Peyer's patch (tissue), 4 donors: ENCODE measurements at places on chromosomes 12 and 14. TPM values are rescaled to one million over a fixed set of nuclear protein-coding genes. Genes with fewer than 3 reads are reported as not detected.

Gene PIK3C2G
- total RNA-seq: 27.9 TPM

Gene KRT77
- not detected for total RNA-seq

Gene SLC17A8
- 212 TPM for total RNA-seq

Gene NPFF
- total RNA-seq: not detected

Gene NRXN3
- total RNA-seq: 10.2 TPM

- H3K27me3 ChIP-seq: no peaks in the 10 kb centered on the region
- no peak overlapping the region for H3K4me3 ChIP-seq
- no peaks in the 10 kb centered on the region for H3K4me1 ChIP-seq
- no peak overlapping the region for H3K27ac ChIP-seq
- H3K36me3 ChIP-seq: no peaks in the 10 kb centered on the region
Observed at GRCh38 chr14:72683787-72684186, 210.1 kb downstream of the DPF3 start.

- H3K4me1 ChIP-seq: no peaks in the 10 kb centered on the region
- no peaks in the 10 kb centered on the region for H3K27me3 ChIP-seq
- no peak overlapping the region for H3K27ac ChIP-seq
- DNase-seq: no peak
- H3K4me3 ChIP-seq: no peak overlapping the region
Observed at GRCh38 chr12:66268562-66268961, 33.7 kb upstream of the HELB start.

- H3K4me1 ChIP-seq: no peaks in the 10 kb centered on the region
- no peaks in the 10 kb centered on the region for H3K36me3 ChIP-seq
- DNase-seq: no peak
- no peak overlapping the region for H3K27ac ChIP-seq
Observed at GRCh38 chr14:60575008-60575407, 66.1 kb downstream of the SIX6 start.

DNA sequence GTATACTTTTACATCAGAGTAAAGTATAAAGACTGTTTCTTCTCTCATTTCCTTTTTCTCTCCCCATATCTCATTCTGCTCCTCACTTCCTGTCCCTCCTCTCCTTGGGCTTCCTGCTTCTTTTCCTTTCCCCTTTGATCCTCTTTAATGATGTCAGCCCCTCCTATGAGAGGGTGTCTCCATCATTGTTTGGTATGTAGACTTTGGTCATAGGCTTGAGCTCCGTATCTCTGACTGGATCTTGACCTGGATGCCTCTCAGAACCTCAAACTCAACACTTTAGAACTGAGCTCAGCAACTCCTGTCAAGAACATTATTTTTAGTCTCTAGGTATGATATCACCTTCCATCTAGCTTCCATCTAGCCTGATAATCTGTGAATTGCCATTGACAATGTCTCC is 50.3 kb downstream of the AKAP6 start:
- no peak overlapping the region for H3K4me3 ChIP-seq
- no peaks in the 10 kb centered on the region for H3K4me1 ChIP-seq
- no peaks in the 10 kb centered on the region for H3K36me3 ChIP-seq
- H3K27me3 ChIP-seq: no peaks in the 10 kb centered on the region

DNA sequence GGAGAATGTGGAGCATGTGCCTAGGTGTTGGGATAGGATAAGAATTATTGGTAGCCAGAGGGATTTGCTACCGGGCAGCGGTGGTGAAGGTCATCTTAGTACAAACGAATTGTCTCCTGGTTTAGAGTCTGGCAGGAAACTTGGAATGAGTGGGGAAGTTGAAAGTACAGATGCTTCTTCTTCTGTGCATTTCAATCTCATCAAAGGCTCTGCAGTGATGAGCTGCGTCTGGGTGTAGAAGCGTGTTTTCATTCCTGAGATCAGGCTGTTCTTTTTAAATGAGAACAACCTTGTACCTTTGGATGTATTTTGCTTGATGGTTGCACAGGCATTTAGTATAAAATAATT is 2.1 kb downstream of the WNK1 start:
- DNase-seq: no peak
- H3K27me3 ChIP-seq: no peaks in the 10 kb centered on the region
- H3K4me3 ChIP-seq: peak overlapping the region; percentile 73
- no peaks in the 10 kb centered on the region for H3K36me3 ChIP-seq
- H3K4me1 ChIP-seq: no peaks in the 10 kb centered on the region
- H3K27ac ChIP-seq: peak overlapping the region; percentile 99

- H3K4me3 ChIP-seq: no peak overlapping the region
- DNase-seq: no peak
- no peak overlapping the region for H3K27ac ChIP-seq
- no peaks in the 10 kb centered on the region for H3K36me3 ChIP-seq
- no peaks in the 10 kb centered on the region for H3K27me3 ChIP-seq
Observed at GRCh38 chr12:101485021-101485420, 9.9 kb downstream of the SPIC start.

- H3K27me3 ChIP-seq: no peaks in the 10 kb centered on the region
- DNase-seq: no peak
- H3K4me1 ChIP-seq: no peaks in the 10 kb centered on the region
Observed at GRCh38 chr14:96407935-96408570, 16.1 kb downstream of the AK7 start.

GRCh38 chr12:124715121-124715990 is 147.9 kb upstream of the NCOR2 start:
- H3K27ac ChIP-seq: no peak overlapping the region
- H3K4me3 ChIP-seq: no peak overlapping the region
- no peaks in the 10 kb centered on the region for H3K4me1 ChIP-seq
- DNase-seq: no peak
- H3K36me3 ChIP-seq: no peaks in the 10 kb centered on the region

DNA sequence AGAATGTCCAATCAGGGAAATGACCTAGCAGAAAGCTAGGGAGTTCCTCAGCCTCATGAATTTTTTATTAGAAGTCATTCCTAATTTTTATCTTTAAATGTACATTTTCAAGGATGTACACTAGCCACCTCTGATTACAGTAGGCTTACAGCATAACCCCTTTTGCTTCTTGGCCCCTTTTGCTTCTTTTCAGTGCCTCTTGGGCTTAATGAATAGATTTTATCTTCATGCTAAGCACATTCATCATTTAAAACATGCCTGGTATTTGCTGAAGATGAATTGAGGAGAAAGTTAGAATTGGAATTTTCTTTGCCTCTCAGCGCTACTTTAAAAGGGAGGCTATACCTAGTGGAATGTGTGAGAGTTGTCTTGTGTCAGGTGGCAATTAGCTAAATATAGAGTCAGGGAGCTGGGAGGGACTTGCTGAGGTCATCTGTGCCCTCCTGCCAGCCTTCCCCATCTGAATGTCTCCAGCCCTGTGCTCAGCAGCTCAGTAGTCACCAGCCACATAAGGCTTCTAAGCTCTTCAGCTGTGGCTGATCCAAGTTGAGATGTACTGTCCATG is 132.1 kb downstream of the SAMD4A start:
- H3K27ac ChIP-seq: no peak overlapping the region
- H3K4me3 ChIP-seq: no peak overlapping the region
- H3K27me3 ChIP-seq: no peaks in the 10 kb centered on the region
- no peak for DNase-seq
